NCI-H510A treated with DMSO at 0.1 percent for 48 hours (cell line): ENCODE measurements at places on chromosomes 6 and 20.

GRCh38 chr20:34579979-34580940 is 21.7 kb downstream of the MAP1LC3A start:
- DNase-seq: peak; percentile 41

- DNase-seq: peak; percentile 5
Observed at GRCh38 chr6:73696966-73697655, 1.1 kb downstream of the CD109 start.

- no peak for DNase-seq
Observed at GRCh38 chr6:56766139-56766805, 123.6 kb upstream of the DST start.

- DNase-seq: no peak
Observed at GRCh38 chr20:60648556-60648955, 603.5 kb upstream of the CDH4 start.

DNA sequence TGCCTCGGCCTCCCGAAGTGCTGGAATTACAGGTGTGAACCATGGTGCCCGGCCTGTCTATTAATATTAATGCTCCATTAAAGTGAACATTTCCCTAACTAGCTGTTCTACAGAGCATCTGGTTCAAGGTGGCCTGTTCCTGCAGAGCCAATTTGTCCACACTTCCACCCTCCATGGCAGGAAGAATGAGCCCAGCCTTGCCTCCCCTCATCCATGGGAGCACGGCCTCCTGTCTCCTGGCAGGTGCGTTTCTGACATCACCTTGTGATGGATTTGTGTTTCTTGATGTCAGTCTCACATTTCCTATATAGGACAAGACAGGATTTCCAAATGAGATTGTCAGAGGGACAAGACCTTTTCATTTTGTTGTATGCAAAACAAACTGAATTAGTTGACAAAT is 105.7 kb upstream of the FRMD1 start:
- DNase-seq: no peak

- DNase-seq: peak; percentile 55
Observed at GRCh38 chr20:44020406-44021148, 105.9 kb downstream of the TOX2 start.

- DNase-seq: no peak
Observed at GRCh38 chr6:144515761-144516160, 230.6 kb downstream of the UTRN start.

GRCh38 chr6:140438346-140438735 is 1063.9 kb upstream of the CITED2 start:
- no peak for DNase-seq

DNA sequence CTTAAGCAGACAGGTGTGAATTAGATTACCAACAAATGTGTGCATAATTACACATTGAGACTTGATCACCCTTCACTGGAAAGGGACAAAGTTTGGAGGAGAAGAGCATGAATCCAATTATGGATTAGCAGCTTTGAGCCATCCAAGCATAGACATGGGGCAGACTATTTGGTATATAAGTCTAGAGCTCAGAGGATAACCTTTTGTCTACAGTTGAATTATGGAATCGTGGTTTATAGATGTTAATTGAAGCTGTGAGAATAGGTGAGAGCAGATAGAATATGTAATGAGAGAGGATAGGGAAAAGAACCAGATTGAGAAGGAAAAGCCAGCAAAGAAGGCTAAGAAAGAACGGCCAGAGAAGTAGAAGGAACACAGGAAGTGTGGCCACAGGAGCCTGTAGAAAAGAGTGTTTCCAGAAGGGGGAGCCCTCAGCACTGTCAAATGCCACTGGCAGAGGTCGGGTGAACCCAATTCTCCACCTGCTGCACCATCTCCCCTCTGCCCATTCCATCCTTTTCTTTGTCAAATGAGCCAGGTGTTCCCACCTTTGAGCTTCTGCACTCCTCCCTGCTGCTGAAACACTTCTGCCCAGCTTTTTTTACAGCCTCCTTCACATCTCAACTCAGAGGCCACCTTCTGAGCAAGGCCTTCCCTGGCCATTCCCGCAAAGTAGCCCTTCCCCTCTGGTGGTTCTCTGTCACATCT is 7.3 kb downstream of the DNTTIP1 start:
- DNase-seq: peak; percentile 77

GRCh38 chr6:158002951-158003853 is 21.5 kb downstream of the SYNJ2 start:
- no peak for DNase-seq

GRCh38 chr6:96816301-96816817 is 20.9 kb downstream of the GPR63 start:
- no peak for DNase-seq

DNA sequence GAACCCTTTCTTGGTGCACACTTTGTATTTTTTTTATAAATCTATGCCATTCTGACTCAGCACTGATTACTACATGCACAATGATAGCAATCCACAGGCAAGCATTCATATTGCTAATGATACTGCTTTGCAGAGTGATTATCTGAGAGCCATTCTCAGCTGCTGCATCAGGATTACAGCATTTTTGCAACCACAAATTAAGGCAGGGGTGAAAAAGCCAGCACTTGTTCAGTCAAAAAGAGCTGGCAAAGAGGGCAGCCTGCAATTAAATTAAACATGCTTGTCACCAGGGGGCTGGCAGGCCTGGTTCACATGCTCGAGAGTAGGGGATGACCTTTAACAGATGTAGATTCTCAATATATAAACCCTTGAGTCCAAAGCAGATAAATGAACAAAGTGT is 40.7 kb upstream of the SLC17A4 start:
- DNase-seq: no peak

DNA sequence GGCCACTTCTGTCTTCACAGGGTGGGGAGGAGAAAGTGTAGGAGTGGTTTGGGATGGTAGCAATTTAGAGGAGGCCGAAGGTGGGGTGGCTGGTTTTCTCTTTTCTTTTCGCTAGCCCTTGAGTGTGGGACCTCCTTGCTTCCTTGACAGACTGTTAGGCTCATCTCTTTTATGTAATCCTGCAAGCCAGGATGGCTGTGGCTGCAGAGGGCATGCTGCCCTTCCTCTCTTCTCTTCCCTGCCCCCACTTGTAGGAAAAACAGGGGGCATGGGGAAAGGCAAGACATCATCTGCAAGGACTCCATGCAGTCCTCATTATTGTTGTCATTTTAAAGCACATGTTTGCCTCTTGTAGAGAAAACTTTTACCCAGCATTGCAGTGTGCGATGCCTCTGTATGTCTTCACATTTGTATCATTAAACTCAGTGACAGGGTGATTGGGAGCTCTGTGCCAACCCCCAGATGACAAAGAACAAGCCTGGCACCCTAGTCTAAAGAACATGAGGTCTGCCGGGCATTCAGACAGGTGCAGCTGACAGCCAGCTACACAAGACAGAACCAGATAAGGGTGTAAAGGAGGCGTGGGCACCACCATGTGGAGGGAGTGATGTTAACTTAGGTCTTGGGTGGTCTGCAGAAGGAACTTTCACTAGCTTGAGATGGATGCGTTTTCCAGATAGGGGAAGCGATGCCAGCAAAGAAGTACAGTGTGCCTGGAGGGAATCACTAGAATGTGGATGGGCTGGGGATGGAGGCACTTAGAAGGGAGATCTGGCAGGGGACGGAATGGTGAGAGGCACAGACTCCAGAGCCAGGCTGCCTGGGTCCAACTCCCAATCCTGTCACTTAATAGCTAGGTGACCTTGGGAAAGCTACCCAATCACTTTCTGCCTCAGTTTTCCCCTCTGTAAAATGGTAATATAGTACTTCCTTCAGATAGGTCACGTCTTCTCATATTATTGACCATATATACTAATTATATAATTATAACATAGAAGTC is 207.6 kb downstream of the TBC1D7 start:
- no peak for DNase-seq

- DNase-seq: no peak
Observed at GRCh38 chr6:7976485-7977056, 66.0 kb upstream of the TXNDC5 start.

DNA sequence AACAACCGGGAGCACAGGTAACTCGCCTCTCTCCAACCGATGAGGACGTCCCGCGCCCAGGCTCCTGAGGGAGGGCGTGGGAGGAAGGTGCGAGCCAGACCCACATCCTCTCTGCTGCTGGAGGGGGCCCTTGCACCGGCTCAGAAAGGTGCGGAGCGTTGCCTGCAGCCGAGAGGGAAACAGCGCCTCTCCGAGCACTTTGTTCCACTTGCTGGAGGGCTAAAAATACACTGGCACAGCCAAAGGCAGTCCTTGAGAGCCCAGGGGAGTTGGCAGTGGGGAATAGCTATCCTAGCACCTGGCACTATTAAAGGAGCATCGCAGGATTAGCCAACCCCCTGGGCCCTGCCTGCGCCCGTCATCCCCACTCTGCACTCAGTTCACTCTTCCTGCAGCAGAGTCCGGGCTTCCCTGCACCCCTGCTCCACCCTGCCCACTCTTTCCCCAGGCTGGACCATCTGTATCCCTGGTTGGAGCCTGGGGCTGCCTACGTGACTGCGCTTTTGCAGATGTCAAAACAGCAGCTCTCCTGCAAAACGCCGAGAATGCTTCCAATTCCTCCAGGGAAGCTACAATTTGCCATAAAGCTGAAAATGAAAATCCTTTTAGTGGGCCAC is 108.9 kb downstream of the SNX5 start:
- peak; percentile 81 for DNase-seq

DNA sequence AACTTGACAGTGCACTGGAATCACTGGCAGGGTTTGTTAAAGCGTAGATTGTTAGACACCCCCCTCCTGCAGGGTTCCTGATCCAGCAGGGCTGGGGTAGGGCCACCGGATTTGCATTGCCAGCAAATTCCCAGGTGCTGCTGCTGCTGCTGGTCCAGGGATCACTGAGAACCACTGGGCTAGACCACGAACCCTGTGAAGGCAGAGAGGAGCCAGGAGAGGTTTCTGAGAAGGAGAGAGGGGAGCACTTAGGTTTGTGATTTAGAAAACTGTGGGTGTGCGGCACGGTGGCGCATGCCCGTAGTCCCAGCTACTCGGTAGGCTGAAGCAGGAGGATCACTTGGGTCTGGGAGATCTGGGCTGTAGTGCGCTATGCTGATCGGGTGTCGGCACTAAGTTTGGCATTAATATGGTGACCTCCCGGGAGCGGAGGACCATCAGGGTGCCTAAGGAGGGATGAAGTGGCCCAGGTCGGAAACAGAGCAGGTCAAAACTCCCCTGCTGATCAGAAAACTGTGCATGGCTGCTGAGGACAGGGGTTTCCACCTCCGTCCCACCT is 53.6 kb upstream of the FAM83D start:
- no peak for DNase-seq

GRCh38 chr20:11891077-11891775 is 26.5 kb upstream of the BTBD3 start:
- DNase-seq: peak; percentile 52

DNA sequence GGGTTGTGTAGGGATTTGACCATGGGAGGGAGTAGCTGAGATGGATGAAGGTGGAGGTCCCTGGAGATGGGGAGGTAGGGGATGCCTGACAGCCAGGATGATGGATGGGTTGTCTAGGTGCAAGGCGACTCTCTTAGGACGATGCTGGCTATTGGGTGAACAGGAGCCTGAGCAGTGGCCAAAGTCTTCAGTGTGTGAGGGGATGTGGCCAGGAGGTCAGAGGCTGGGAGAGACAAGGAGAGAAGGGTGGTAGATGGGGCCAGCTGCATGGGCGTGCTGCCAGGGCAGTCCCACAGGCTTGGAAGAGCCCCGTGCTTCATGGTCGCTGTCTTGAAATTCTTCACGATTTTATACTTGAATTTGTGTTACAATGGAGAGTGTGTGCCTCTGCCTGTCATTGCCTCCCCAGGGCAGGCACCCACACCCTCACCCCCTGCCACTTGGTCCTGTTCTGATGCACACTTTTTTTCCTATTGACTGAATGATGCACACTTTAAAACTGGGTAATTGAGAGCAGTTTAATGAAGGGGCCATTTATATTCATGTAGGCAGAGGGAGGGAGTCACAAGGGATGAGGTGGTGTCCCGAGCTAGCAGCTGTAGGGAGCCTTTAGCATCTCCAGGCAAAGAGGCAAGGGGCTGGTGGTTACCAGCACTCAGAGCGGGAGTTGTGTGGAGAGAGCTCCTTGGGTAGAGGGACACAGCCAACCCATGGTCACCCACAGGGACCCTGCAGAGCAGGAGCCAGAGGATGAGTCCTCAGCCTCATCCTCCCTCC is 120.7 kb downstream of the DHX35 start:
- DNase-seq: no peak

- DNase-seq: no peak
Observed at GRCh38 chr6:133817460-133818047, 71.4 kb upstream of the TCF21 start.

DNA sequence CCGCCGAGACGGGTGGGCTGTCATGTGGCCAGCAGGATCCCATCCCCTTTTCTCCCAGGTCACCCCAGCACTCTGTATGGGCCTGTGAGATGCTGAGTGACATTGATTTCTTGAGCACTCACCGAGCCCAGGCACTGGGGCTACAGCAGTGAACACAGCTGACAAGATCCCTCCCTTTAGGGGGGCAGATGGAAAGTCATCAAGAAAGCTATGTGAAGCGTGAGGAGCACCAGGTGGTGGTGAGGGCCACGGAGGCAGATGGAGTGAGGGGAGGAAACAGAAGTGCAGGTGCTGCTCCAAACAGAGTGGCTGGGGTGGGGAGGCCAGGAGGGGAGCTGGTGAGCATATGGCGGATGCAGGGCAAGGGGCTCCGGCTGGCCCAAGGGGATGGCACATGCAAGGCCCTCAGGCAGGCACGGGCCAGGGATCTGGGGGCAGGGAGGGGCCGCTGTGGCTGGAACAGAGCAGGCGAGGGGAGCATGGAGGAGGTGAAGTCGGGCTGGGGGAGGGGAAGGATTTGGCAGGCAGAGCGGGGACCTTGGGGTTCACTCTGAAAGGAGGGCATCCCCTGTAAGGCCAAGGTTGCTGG is 184.0 kb downstream of the BMP7 start:
- no peak for DNase-seq

GRCh38 chr6:114735025-114735735 is 392.4 kb upstream of the HS3ST5 start:
- no peak for DNase-seq

GRCh38 chr20:46666818-46667515 is 15.7 kb upstream of the SLC13A3 start:
- DNase-seq: no peak

DNA sequence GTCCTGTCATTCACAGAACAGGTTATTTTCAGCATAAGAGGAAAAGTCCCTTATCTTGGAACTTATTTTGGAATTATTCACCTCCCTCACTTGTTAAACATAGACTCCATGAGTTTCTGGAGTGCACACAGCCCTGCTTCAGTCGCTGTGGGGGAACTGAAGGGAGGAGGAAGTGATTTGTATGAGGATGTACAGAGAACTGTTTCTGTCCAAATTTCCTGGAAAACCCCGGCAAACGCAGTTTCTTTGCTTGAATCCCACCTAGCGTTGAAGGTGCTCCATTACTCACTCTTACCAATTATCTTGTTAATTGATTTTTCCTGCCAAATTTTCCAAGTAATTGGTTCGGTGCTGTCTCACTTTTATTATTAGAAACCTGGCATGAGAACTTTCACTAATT is 78.0 kb upstream of the AGPAT4 start:
- DNase-seq: no peak

DNA sequence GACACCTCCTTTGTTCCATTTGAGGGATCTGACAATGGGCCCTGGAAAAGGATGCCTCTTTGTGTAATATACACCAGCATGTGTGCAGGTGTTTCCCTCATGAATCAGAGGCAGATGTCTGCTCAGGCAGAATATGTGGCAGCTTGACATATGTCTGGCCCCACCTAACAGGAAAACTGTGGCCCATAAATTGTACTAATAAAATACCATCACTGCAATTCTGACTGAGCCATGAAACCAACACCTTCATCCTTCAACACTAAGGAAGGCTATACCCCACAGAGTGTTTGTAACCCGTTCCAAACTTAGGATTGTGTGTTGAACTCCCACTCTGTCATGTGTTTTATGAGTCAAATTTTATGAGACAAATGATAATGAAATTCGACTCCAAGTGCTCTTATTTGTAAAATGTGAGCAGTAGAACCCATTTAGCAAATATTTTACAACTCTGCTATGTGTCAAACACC is 22.7 kb downstream of the LAMA4 start:
- no peak for DNase-seq
